ENCODE measurements at places on chromosomes 2 and 18.

GRCh38 chr2:230687498-230687897, 25.1 kb upstream of the CAB39 start:
- no peak for DNase-seq

DNA sequence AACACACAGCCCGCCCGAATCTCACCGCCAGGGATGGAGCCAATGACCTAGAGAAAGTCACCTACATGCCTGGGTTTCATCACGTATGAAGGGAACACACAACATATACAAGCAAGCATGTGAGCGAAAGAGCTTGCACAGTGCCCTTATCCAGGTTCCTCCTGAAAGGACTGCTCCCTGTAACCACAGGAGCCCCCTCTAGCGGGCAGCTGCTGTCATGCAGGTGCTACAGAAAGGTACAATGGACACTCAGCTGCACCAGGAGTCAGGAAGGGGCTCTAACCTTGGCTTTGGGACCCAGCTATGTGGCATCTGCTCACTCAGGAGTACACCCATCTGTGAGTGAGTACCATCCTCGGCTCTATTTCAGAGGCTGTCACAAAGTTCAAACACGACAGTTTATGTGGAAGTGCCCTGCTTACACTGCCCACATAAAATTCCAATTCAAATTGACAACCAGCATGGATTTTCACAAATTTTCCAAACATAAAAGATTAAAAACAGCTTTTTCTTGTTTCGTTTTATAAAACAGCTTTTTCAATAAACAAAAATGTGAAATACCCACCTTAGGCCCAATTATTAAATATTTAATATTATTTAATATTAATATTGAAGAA, 3.5 kb downstream of the NDUFA10 start:
- DNase-seq, result peak; percentile 42

DNA sequence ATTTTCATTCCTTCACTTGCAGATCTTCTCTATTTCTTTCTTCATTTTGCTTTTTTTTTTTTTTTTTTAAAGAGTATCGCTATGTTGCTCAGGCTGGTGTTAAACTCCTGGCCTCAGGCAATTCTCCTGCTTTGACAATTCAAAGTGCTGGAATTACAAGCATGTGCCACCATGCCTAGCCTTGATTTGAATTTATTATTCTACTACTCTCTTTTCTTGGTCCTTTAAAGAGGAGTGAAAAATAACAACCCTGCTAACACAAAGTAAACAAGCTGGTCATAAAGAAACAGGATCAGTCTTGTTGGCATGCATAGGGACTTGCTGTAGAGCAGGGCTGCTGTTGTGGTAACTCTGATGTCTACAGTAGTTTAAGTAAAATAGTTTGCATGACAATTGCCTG, 1615.3 kb upstream of the ZEB2 start:
- no peak for DNase-seq

GRCh38 chr2:145792745-145793144, 1272.8 kb upstream of the ZEB2 start:
- no peak for DNase-seq

GRCh38 chr2:27092696-27093429, 6.3 kb downstream of the KHK start:
- DNase-seq, result no peak

DNA sequence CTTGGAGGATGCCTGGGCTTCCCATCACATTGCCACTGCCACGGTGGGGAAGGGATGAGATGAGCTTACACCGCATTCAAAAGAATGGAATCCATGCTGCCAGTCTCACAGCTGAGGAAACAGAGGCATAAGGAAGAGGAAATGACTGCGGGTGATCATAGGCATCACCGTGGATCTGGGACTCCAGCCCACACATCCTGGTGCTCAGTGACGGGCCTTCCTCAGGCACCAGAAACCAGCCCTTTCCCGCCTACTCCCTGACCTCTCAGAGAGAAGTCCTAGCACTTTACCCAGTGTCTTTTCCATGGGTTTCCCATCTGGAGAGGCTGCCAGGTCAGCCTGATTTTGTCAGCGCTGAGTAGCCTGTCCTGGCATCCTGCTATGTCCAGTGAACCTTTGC, 5.3 kb upstream of the PLB1 start:
- no peak for DNase-seq

- DNase-seq, result no peak
Measured at GRCh38 chr2:168944065-168944464, 43.0 kb downstream of the G6PC2 start.

- no peak for DNase-seq
Measured at GRCh38 chr2:30691948-30692828, 115.1 kb downstream of the CAPN13 start.

- no peak for DNase-seq
Measured at GRCh38 chr18:11669271-11669947, 19.7 kb upstream of the GNAL start.

DNA sequence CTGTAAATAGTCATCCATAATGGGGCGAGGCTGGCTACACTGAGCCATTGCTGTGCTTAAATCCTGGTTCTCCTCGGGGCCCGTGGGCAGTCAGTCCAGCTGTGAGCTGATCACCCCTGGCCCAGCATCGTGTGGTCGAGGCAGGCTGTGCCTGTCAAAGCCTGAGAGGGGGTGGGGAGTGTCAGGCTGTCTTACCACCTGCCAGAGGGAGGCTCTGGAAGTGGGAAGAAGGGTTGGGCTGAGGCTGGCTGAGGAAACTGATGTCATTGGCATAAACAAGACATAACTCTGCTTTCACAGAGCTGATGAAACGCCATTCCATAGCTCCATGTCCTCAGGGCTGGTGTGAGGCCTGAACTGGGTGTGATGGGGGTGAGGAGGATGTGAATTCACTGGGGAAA, 49.7 kb downstream of the KLHL29 start:
- DNase-seq, result no peak

DNA sequence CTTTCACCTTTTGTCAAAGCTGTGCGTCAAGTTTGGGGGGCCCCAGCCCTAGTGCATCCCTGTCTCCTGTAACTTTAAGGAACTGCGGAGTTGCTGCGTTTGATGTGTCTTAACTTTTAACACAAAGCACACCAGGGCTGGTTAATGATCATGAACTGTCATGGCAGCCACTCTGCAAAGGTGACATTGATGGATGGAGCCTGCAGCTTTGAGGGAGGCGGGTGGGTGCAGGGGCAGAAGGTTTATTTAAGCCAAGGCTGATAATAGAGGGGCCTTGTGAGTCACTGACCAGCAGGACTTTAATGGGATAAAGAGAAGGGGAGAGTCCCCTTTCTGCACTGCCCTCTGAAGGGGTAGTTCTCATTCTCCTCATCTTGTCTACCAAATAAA, 190.2 kb upstream of the GATA6 start:
- DNase-seq, result no peak

GRCh38 chr2:44655401-44655864, 286.1 kb upstream of the SIX3 start:
- no peak for DNase-seq

DNA sequence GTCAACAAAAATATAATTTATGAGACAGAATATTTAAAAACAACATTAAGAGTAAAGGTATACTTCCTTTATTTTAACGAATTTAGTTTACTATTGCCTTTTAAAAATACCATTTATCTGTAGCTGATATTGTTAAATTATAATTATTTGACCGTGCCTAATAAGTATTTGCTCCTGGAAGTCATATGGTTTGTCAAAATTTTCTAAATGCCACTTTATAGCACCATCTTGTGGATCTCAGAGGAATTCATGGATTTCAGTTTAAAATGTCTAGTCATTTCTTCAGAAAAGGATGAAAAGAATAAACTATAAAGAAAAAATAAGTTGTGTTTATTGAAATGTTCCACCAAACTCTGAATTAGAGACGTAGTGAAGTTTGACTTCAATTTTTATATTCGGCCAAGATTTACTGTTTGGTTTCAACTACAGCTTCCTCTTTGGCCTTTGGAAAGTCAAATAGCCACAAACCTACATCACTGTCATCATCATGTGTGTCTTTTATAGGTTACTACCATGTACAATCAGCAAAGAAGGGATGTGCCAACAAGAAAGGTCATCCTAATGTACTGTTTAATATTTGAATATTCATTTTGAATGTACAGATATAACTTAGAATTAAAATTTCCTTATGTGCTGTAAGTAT, 10.3 kb upstream of the FTCDNL1 start:
- DNase-seq, result no peak

DNA sequence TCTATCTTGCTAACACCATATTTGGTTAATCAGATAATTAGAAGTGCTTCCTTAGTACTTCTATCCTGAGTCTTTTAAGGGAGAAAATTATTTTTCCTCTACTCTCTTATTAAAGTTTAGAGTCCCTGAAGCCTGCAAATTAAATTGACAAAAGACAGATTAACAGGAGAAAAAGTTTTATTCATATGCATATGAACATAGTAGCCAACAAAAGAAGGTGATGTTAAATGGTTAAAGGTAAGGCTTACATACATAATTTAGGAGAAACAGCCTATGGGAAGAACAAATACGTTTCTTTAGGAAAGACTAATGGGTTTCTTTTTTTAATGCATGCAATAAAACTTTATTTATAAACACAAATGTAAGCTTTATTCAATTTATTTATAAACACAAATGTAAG, 805.0 kb downstream of the CPS1 start:
- DNase-seq, result no peak

DNA sequence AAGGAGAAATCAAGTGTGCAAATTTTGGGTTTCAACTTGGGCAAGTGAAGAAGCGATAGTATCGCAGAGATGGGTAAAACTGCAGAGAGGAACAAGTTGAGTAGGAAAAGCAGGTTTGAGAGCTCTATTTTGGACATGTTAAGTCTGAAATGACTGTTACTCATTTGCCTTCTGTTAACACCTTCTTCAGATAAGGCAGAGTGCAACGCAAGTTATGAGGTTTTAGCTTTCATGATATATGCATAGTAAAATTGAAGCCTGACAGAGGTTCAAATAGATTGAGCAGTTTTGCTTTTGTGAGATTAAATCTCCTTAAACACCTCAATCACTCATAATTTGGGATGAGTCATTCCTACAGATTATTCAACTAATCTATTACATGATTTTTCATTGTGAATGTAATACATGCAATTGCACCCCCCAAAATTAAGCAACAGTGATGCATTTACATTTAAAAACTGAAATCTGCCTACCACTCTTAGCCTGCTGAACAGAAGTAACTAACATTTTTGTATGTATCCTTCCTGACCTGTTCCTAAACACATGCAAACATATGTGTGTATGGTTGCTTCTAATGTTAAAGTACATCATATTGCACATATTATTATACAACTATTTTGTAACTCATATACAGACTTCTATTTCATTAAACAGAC, 575.4 kb downstream of the ARHGAP15 start:
- no peak for DNase-seq

GRCh38 chr2:145034511-145034910, 514.6 kb upstream of the ZEB2 start:
- DNase-seq, result no peak

GRCh38 chr2:234752966-234753365, 198.9 kb upstream of the SH3BP4 start:
- no peak for DNase-seq

DNA sequence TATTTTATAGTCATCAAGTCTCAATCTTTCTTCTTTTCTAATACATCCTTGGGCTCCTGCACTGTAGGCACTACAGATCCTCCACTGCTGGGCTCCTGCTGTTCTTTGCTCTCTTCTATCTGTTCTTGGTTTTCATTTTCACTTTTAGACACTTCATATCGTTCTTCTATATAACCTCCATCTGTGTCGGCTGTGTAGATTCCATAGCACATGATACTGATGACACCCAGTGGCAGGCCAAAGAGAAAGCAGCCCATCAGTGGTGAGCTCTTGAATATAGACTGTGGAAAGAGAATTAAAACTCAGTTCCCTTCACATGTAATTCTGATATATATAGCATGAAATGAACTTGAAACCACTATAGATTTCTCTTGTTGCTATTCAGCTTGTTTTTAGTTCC, 38.0 kb downstream of the TMX3 start:
- no peak for DNase-seq

DNA sequence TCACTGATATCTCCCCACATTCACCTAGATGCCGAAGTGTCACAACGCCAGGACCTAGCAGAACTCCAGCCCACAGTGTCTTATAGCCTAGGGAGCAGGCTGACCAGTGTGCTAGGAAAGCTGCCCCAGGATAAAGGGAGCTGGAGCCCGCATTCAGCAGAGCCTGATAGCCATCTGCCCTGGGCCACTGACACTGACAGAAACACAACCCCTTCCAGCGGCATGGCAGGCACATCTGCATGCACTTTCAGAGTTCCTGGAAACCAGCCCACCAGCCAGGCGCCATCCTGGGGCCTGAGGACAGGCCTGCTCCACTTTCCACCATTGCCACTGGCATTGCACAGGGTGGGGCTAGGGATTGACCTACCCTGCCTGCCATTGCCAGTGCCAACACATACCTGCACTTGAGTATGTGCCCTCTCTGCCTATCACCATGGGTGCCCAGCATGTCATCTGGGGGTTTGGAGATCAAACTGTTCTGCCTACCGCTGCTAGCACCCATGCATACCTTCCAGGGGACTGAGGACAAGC, 290.1 kb upstream of the KLHL14 start:
- DNase-seq, result no peak

DNA sequence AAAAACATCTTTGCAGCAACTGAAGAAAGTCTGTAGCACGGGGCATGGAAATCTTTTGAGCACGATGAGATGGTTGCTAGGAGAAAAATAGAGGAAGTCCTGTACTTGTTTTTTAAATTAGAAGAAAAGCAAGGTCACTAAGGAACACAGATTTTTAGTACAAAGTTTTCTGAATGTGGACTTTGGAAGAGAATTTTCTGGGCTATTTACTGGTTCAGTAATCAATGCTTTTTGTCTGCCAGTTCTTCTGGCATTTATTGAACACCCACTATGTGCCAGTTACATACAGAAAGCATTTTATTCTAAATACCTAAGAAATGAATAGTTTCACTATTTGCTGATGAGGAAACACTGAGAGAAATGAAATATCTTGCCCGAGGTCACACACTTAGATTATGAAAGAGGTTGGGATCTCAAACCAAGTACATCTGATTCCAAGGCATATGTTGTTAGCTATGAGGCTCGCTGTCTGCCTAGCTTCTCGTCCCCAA, 15.6 kb upstream of the MAP3K20 start:
- no peak for DNase-seq

- DNase-seq, result no peak
Measured at GRCh38 chr2:240277073-240277806, 136.8 kb upstream of the OTOS start.

- no peak for DNase-seq
Measured at GRCh38 chr2:223591596-223591995, 10.6 kb downstream of the SCG2 start.

DNA sequence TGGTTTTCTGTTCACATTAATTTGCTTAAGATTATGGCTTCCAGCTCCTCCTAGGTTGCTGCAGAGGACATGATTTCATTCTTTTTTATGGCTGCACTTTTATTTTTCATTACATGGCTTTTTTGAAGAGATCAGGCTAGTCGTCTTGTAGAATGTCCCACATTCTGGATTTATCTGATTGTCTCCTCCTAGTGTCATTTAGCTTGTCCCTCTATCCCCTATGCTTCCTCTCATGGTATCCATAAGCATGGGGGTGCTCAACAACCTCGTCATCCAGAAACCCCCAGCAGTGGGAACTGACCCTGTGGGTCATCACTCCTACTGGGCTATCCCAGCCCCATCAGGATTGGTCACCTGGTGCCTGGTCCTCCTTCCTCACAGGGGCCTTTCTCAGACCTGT, 49.6 kb downstream of the SERTAD2 start:
- no peak for DNase-seq
